ENCODE measurements at places on chromosomes 5 and 9. TPM values are rescaled to one million over a fixed set of nuclear protein-coding genes. Genes with fewer than 3 reads are reported as not detected.

The ARHGEF39 gene
- total RNA-seq = 0.45 TPM

The FOXD4L4 gene
- total RNA-seq = not detected

The PRDM12 gene
- total RNA-seq = not detected

The UHRF2 gene
- total RNA-seq = 19.0 TPM

The GABRP gene
- total RNA-seq = not detected

The NR5A1 gene
- not detected for total RNA-seq

The RNF183 gene
- total RNA-seq = not detected

The PLAC8L1 gene
- total RNA-seq = 0.45 TPM

The PCDHB15 gene
- 2.6 TPM for total RNA-seq

The ADGRV1 gene
- total RNA-seq = not detected

The MYMK gene
- total RNA-seq = not detected

The BARHL1 gene
- total RNA-seq = not detected

The DNM1 gene
- 5.4 TPM for total RNA-seq

All from left ventricle myocardium superior (tissue), 1 donor.